ENCODE measurements at places on chromosomes 2 and 18.

- DNase-seq = no peak
Measured at GRCh38 chr2:214560618-214561190, 149.8 kb downstream of the VWC2L start.

DNA sequence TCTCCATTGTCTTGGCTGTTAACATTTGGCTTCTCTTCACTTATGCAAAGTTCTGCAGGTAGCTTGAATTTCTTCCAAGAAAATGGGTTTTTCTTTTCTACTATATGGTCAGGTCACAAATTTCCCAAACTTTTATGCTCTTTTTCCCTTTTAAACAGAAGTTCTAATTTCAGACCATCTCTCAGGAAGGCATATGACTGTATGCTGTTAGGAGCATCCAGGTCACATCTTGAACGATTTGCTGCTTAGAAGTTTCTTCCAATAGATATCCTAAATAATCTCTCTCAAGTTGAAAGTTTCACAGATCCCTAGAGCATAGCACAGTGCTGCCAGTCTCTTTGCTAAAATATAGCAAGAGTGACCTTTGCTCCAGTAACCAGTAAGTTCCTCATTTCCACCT, 932.5 kb downstream of the DPP10 start:
- DNase-seq = no peak

GRCh38 chr2:105141099-105141614, 100.4 kb upstream of the GPR45 start:
- no peak for DNase-seq

GRCh38 chr2:1496359-1496821, 83.1 kb downstream of the TPO start:
- no peak for DNase-seq

DNA sequence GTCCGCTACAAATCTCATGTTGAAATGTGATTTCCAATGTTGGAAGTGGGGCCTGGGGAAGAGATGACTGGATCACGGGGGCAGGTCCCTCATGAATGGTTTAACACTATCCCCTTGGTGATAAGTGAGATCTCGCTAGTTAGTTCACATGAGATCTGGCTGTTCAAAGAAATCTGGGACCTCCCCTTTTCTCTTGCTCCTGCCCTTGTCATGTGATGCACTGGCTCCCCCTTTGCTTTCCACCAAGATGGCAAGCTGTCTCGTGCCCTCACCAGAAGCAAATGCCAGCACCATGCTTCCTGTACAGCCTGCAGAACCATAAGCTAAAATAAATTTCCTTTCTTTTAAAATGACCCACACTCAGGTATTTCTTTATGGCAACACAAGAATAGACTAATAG, 57.3 kb upstream of the C2orf15 start:
- DNase-seq = no peak

DNA sequence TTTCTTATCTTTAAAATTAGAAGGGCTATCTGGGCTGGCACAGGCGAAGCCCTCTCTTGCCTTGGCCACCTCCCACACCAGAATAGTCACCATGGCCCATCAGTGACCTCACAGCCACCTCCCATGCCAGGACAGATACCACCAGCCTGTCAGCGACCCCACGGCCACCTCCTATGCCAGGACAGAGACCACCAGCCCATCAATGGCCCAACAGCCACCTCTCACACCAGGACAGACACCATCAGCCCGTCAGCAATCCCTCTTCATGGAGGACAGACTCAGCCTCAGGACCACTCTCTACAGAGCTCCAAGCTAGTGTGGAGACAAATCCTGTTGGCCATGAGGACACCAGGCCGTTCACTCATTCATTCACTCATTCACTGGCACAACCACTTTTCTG, 74.6 kb downstream of the ASB1 start:
- DNase-seq = no peak

DNA sequence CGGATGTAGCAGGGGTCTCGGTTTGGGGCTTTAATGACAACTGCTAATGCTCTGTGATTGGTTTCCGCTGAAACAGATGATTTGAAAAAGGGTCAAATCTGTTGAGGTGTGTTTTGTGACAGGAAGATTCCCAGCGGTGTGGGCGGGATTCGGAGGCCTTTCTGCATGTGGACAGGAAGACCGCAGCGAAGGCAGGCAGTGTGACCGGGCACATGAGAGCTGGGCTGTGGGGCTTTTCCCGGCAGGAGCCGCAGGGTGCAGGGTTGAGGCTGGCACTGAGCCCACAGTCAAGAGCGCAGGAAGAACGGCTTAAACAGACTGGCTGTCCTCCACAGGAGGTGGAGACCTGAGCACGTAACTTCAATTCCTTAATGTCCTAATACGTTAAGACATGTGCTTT, 180.0 kb upstream of the TPO start:
- no peak for DNase-seq

- no peak for DNase-seq
Measured at GRCh38 chr2:46177461-46178089, 119.6 kb upstream of the EPAS1 start.

- DNase-seq = no peak
Measured at GRCh38 chr2:241850544-241851324, 8.0 kb downstream of the PDCD1 start.

DNA sequence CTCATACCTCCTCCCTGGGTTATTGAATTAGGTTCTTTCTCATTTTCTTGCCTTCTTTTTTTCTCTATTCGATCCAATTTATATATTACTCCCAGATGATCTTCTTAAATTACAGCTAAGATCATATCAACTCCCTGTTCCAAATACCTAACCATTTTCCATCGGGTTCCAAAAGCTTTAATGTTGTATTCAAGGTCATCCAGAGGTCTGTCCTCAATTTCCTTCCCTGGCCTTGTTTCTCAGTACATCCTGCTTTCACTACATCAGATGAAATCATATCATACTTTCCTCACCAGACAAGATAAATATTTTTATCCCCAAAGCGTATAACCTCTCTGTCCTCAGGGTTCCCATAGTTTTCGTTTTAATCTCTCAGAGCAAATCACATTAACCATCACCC, 36.3 kb upstream of the GREB1L start:
- DNase-seq = no peak

- no peak for DNase-seq
Measured at GRCh38 chr2:43387092-43388062, 161.0 kb upstream of the ZFP36L2 start.

- DNase-seq = no peak
Measured at GRCh38 chr2:230619491-230619890, 93.2 kb upstream of the CAB39 start.

DNA sequence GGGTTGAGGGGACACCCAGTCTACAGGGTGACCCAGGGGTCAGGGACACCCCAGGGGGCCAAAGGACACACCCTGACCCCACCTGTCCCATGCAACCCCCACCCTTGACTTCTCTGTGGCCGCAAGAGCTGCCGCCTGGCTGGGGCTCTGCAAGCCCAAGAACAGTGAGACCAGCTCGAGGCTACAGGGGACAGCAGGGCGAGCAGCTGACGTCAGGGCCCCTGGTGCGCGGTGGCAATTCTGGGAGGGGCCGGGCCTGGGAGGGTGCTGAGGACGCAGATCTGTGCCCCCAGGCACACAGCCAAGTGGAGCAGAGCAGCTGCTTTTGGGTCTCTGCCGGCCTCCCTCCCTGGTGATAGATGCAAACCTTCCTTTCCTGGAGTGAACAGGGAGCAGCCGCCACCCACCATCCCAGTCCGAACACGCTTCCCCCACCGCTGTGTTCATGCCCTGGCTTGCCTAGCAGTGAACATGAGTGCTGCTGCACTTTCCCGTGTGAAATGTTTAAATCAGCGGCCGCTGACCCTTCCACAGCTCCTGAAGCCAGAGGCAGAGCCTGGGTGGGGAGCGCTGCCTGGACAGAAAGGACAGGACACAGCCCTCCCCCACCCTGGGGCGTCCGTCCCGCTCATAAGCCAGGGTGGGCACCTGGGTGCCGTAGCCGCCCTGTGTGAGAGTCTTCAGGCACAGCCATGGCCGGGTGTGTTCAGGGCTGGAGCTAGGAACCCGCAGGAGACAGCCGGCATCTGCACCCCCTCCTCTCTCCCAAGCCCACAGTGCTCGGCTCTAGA, 46.9 kb downstream of the SLC66A2 start:
- no peak for DNase-seq

DNA sequence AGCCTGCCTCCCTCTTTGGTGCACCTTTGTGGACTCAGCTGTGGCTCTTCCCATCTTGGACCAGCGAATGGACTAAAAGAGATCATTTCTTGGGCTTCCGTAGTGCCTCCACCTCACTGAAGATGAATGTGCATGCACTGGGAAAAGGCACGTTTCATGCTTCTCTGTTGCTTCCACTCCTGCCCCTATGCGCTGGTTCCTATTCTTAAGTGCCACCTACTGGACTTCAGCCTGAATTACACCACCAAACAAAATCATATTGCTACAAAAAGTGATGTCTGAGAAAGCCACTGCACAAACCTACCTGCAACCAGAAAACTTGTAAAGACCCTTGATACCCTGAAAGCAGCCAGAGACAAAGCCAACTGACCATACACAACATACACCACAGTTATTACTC, 695.6 kb downstream of the TSN start:
- DNase-seq = peak; percentile 68

- DNase-seq = no peak
Measured at GRCh38 chr18:76468345-76469304, 26.4 kb downstream of the ZNF516 start.

DNA sequence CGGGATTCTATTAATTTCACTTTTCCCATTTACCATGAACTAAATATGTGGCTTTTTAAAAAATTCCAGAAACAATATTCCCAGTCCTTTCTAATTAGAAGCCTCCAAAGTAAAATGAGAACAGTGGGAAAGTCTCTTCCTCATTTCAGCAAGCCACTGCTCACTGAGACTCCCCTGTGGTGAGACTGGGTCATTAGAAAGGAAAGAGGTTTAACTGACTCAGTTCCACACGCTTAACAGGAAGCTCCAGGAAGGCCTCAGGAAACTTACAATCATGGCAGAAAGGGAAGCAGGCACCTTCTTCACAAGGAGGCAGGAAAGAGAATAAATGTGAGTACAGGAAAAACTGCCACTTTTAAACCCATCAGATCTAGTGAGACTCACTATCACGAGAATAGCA, 258.9 kb upstream of the CHAC2 start:
- DNase-seq = no peak

GRCh38 chr2:140711867-140712266, 1418.9 kb downstream of the LRP1B start:
- DNase-seq = no peak

GRCh38 chr2:60780721-60781120, 24.7 kb downstream of the PAPOLG start:
- DNase-seq = no peak

DNA sequence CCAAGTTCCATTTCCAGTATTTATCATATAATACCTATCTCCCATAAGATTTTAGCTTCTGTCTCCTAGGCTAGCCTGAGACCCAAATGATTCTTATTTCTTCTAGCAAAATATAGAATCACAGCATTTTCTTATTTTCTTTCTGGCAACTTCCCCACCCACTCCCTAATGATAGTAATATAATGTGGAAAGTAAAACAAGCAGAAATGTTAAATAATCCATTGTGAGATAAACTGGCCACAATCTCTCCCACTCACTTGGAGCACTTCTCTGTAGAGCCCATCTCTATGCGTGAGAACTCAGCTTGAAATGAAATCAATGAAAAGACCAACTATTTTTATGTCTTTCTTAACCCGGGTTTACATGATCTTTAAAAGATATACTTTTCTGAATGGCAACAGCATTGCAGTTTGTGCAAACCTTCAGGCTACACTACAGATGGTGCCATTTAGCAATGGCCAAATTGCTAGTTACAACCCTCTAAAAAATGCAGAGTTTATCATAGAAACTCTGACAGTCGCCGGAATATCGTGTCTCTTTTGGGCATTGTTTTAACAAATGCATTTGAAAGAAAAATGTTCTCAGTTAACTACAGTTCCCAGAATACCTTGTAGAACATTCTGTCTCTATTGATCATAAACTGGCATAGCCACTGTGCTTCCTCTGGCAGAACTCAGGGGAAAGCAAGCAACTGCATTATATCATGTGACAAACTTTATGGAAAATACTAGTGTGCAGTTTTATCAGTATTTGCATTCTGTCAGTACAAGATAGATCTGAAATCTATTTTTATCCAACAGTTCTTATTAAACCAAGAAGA, 1407.4 kb upstream of the ZEB2 start:
- DNase-seq = no peak

DNA sequence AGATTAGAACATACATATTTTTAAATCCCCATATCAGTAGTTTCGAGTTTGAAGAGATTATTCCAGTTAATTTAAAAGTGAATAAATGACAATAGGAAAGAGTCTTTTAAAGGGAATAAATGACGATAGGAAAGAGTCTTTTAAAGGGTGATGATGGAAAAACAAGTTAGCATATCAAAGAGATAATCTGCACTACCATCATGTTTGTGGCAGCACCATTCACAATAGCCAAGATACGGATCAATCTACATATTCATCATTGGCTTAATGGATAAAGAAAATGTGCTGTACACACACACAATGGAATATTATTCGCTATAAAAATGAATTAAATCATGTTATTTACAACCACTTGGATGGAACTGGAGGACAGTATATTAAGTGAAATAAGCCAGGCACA, 15.0 kb downstream of the ATG16L1 start:
- DNase-seq = no peak

DNA sequence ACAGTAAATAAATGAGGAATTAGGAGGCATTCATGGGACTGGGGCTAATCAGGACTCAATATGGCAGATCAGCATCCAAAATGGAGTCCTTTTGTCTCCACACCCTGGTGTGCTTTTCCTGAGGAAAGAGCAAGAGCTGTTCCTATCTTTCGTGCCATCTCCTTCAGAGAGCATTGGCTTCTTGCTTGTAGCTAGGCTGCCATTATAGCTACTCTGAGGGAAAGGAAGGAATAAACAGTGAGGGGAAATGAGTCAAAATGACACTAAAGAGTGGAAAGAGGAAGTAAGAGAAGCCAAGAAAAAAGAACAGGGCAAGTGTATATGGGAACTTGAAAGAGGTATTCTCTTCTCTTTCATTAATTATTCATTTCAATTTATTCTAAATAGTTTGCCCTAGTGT, 8.4 kb upstream of the NMI start:
- DNase-seq = peak; percentile 70

- DNase-seq = no peak
Measured at GRCh38 chr18:51390702-51391101, 193.2 kb upstream of the MEX3C start.

DNA sequence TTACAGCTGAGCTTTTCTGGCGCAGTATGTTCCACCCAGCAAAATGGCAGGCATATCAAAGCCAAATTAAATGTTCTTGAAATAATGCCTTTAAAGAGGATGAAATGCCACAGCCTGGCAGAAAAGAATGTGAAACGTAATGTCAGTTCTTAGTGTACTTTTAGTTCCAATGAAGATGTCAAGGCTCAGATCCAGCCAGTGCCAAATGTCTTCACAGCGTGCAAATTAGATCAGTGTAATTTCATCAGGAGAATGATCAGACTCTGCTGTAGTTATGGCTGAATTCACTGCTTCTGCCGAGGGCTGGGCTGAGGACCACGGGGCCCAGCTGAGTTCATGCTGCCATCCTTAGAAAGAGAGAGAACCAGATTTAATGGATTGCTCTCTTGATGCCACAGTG, 78.7 kb upstream of the ITGA4 start:
- no peak for DNase-seq

- no peak for DNase-seq
Measured at GRCh38 chr2:233029321-233029720, 3.2 kb upstream of the NEU2 start.

Data from dermis blood vessel endothelial cell (primary cell).